ENCODE measurements at places on chromosomes 12 and 14.

GRCh38 chr12:19201661-19202060 is 72.1 kb downstream of the PLEKHA5 start:
- DNase-seq: no peak

DNA sequence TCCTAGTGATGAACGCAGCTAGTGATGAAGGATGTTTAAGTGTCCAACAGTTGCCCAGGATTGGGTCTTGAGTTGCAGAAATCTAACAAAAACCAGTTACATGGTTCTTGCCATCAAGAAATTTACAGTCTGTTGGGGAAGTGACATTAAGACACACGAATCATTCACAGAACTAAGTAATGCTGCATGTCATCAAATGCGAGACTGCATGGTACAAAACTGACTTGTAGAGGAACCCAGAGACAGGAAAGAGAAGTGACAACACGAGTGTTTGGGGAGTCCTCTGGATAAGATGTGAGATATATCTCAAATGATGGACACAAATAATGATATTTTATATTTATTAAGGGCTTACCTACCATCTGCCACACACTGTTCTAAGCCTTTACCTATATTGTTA is 6.1 kb upstream of the SYNE3 start:
- DNase-seq: no peak

DNA sequence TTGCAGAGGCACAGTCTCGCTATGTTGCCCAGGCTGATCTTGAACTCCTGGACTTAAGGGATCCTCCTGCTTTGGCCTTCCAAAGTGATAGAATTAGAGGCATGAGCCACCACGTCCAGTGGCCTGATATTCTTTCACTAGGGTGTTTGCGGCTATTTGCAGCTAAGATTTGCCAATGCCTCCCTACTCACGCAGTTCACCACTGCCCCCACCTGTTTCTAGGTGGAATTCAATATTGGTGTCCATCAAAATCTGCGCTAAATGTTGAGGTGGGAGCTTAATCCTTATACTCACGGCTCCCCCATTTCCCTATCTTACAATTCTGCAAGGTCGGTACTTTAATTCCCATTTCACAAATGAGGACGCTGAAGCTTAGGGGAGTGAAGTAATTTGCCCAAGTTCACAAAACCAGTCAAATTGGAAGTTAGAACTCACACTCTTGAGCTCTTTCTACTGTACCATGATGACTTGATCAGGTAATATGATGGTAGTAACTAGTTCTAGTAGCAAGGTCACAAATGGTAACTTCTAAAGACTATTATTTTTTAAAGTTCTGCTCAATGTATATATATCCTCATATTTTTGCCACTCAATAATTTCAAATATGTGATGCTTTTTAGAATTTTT is 22.1 kb upstream of the LRRC9 start:
- peak; percentile 52 for DNase-seq

GRCh38 chr14:63468294-63468693 is 74.9 kb downstream of the PPP2R5E start:
- no peak for DNase-seq

DNA sequence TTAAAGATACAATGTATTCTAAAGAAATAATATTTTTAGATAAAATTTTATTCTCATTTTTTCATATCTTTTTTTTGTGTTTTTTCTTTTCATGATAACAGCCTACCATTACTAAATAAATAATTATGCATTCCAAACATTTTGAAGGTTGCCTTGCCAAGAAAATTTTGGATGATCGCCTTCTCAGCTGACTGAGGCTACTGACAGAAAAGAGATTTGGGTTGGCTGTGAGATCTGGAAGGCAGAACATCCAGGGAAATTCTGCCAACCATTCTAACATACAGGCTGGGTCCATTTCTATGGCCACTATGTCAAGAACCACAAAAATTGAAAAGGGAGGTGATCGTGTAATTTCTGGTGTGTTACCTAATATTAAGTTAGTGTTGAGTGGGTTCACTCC is 48.1 kb downstream of the GALNT8 start:
- DNase-seq: no peak

GRCh38 chr14:75022655-75023054 is 19.9 kb downstream of the EIF2B2 start:
- peak; percentile 47 for DNase-seq

GRCh38 chr14:95229749-95230148 is 72.4 kb upstream of the DICER1 start:
- DNase-seq: no peak

- DNase-seq: no peak
These were observed 77.7 kb downstream of the PPP2R5C start for GRCh38 chr14:101839236-101839635.

- no peak for DNase-seq
These were observed 53.1 kb upstream of the STON2 start for GRCh38 chr14:81453166-81453766.

GRCh38 chr12:32754111-32754510 is 1.6 kb downstream of the YARS2 start:
- no peak for DNase-seq

- no peak for DNase-seq
These were observed 3.8 kb downstream of the PRKCH start for GRCh38 chr14:61325166-61325565.

GRCh38 chr14:59125156-59125555 is 63.3 kb upstream of the DAAM1 start:
- DNase-seq: no peak

DNA sequence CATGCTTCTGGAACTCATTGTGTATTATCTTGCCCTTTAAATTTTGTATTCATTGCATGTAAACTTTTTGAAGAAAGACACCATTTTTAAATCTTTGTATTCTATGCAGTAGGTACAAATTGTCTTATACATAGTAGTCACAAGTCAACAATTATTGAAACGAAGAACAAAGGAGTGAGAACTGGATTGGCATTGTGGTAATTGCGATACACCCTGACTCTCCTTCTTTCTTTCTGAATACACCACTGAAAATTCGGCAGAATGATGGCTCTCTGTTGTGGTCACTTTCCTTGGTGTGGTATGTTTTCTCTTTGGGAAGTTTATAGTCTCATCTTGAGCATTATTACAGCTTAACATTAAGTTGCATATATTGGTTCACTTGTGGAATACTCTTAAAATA is 34.1 kb downstream of the SLC16A7 start:
- DNase-seq: no peak

DNA sequence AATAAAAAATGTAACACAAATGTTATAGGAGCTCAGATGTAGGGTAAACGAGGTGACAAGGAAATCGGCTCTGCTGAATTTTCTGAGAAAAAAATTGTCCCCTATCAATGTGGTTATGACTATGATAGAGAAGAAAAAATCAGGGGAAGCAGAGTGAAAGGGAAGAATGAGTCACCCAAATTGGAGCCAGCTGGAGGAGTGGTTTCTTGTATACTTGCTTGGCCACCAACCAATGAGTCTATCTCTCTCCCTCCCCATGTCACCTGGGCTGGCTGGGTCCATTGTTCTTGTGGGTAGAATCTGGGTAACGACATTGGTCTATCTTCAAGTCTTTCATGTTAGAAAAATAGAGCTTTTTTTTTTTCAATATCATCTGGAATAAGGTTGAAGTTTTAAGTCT is 196.6 kb upstream of the FLRT2 start:
- DNase-seq: no peak

- no peak for DNase-seq
These were observed 10.2 kb downstream of the ANHX start for GRCh38 chr12:133225527-133225926.

DNA sequence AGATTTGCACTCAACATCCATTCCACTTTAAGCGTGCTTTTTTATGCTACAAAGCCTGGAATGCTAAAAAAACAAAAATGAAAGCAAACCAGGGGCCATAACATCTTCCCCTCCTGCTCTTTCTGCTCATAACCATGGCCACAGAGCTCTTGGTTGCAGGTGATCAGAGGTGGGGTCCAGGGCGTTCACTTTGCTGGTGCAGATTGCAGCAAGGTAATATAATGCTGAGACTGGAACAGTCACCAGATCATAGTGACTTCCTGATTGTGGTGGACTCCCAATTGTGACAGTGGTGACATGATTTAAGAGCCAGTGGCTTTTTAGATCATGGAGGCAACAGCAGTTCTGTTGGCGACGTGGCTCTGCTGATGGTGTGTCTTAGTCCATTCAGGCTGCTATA is 115.0 kb upstream of the CPM start:
- DNase-seq: no peak

- no peak for DNase-seq
These were observed 10.4 kb downstream of the SAV1 start for GRCh38 chr14:50657753-50658152.

- no peak for DNase-seq
These were observed 59.3 kb downstream of the PHETA1 start for GRCh38 chr12:111309584-111309983.

GRCh38 chr12:89038831-89039512 is 313.3 kb downstream of the DUSP6 start:
- no peak for DNase-seq

GRCh38 chr12:84073401-84073800 is 839.2 kb downstream of the SLC6A15 start:
- DNase-seq: no peak

DNA sequence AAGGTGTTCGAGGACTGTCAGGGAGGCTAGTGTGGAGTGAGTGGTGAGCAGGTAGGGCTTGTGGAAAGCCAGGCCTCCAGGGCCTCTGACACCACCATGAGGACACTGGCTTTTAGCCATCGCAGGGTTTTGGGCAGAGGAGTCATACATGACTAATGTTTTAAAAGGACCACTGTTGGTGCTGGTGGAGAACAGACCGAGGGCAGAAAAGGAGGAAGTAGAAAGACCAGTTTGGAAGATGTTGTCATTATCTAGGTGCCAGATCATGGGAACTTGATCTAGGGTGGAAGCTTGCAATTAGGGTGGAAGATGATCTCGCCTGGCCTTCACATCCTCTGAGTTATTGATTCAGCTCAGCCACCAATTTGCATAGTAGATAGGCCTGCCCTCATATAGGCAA is 144.2 kb downstream of the C12orf75 start:
- DNase-seq: peak; percentile 24

DNA sequence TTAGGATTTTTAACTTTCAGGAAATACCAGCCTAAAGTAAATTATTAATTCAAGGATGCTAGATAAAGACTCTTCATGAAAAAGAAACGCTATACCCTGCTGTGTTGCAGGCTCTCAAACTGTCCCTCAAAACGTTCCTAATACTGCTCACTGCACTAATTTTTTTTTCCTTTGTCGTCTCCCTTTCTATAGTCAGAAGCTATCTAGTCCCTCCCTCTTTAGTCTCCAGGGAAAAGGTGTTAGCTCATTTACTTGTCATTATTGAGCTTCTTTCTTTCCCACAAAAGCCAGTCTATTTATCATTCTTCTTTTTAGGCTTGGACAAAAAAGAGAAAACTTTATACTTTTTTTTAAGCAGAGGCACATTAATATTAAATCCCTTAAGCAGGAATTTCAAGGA is 30.3 kb upstream of the INSM2 start:
- no peak for DNase-seq

DNA sequence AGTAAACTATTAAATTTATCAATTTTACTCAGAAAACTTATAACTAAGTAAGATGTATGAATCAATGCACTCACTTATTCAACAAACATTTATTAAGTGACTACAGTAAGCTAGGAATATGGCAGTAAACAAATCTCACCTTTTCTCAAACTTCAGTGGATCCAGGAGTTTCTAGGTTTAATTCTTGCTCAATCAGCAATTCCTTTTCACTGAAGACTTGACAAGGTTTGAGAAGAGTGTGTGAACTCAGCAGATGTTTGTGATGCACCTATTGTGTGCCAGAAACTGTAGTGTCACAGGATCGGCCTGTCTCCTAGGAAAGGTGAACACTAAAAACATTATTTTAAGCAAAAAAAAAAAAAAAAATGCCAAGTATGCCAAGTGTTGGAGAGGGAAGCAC is 167.8 kb downstream of the ALG10 start:
- no peak for DNase-seq

DNA sequence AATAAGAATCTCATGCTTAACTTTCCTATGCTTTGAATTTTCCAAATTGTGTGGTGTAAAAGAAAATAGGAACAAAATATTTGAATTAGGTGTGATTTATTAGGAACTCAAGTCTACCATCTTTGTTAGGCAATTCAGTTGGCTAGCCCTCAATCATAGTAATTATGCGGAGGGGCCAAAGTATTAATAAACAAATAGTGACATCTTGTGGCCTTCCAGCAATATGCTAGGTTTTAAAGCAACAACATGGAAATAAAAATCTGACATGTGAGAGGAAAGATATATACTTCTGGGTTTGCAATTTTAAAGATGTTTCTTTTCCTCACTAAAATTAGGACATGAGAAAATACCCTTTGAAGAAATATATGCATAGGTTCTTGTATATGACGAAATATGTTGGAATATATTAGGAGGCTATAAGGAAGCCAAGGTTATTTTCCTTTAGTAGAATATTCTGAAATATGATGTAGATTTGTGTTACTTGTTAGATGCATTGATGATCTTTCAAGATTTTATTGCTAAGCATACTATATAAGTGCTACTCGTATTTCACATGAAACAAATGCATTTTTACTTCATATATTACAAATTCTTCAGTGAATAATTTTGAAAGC is 200.4 kb downstream of the PTPRO start:
- no peak for DNase-seq

DNA sequence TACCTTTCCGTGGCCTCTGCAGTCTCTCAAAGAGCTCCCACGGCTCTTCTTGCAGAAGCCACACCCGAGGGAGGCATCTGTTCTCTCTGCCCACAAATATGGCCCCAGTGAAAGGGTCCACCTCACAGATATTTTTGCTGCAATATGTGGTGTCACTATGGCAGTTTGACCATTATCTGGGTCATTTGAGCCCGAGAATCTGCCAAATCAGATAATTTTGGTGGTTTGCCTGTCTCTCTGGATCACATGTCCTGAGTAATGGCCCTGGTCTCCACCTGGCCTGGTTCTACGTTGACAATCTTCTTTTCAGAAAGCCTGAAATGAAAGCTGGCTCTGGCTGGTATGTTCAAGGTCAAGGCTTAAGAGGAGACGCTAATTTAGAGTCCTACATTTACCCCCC is 5.7 kb upstream of the WSCD2 start:
- DNase-seq: no peak

DNA sequence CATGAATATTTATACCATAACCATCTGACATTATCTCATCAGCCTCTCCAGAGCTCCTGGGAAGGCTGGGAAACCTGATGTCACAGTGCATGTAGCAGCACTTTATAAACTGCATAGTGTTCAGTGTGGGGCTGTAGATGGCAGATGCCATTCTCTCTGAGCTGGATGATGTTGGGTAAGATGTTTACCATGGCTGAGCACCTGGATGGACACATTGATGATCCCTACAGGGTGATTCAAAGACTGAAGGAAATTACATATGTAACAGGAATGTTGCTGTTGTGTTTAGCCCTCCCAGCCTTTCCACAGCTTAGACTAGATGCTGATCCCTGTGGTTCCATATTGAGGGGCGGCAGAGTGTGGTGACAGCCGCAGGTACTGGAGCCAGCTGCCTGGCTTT is 37.4 kb downstream of the IFT43 start:
- DNase-seq: no peak

GRCh38 chr12:34336619-34337465 is 314.5 kb downstream of the ALG10 start:
- DNase-seq: no peak

GRCh38 chr12:132619386-132620112 is 973 bp downstream of the P2RX2 start:
- DNase-seq: no peak

- no peak for DNase-seq
These were observed 2.0 kb downstream of the PAX9 start for GRCh38 chr14:36663404-36664321.

- DNase-seq: peak; percentile 79
These were observed 7.4 kb upstream of the TMEM132C start for GRCh38 chr12:128259556-128260070.

- no peak for DNase-seq
These were observed 45.7 kb downstream of the SPATS2 start for GRCh38 chr12:49413010-49413409.

- no peak for DNase-seq
These were observed 157.5 kb upstream of the HIF1A start for GRCh38 chr14:61537563-61538463.

Data from ecto neural progenitor cell (in vitro differentiated cells).